ENCODE measurements at places on chromosomes 7 and 10.

- no peak for DNase-seq
These were observed 501.8 kb downstream of the GATA3 start for GRCh38 chr10:8556321-8556720.

- DNase-seq = no peak
These were observed 491.4 kb downstream of the PLXNA4 start for GRCh38 chr7:132084776-132085388.

- DNase-seq = no peak
These were observed 10.7 kb upstream of the DPYSL4 start for GRCh38 chr10:132175907-132176581.

GRCh38 chr10:4033341-4033896 lies 248.4 kb upstream of the KLF6 start:
- no peak for DNase-seq

DNA sequence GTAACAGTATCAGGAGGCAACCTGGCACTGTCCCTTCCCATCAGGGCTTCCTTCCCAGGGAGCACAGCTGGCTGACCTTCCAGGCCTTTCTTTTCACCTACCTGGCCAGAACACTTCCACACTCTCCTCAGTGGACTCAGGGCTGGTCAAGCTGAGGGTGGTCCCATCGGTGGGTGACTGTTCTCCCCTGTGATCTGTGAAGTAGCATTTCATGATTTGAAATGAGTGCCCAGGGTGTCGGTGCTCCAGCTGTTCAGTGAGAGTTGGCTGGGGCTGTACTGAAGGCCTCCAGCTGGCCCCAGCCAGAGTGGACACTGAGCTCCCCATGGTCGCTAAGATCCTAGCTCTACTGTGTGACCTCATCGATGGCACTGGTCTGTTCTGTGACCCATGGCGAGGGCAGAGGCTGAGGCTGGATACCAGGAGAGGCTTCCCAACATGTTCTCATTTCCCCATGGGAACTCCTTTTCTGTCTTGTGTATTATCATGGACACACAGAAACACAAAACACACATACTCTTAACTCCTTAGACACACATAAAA lies at the start of gene FAM170B:
Gene FAM170B, minus strand, starts transcription at position 316 of the 543 bp plus-strand sequence. Its CDS starts 103 bp downstream, at position 213.
- DNase-seq = no peak

DNA sequence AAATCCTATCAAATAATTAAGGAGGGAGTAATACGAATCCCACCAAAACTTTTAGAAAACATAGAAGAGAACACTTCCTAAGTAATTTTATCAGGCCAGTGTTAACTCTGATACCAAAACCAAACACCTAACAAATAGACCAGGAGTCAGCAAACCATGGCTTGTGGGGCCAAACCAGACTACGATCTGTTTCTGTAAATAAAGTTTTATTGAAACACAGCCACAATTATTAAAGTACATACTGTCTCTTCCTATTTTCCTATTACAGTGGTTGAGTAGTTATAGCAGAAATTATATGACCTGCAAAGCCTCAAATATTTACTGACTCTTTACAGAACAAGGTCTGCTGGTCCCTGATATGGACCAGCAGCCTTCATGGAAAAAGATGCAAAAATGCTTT lies 73.1 kb upstream of the ELN start:
- no peak for DNase-seq

DNA sequence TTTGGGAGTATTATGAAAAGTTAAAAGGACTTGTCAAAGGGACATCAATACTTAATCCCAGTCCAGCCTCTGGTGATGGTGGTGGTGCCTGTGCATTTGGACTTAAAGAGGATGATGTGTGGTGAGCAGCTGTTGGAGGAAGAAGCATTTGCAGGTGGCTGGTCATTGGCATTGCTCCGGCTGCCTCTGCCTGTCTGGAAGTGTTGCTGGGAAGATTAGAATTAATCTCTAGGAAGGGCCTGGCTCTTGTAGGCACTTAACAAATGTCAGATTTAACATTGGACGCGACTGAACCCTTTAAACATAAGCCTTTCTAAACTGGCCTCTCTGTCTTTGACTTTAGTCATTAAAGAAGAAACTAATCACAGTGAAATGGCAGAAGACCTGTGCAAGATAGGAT lies 58.8 kb downstream of the FIGNL1 start:
- no peak for DNase-seq

DNA sequence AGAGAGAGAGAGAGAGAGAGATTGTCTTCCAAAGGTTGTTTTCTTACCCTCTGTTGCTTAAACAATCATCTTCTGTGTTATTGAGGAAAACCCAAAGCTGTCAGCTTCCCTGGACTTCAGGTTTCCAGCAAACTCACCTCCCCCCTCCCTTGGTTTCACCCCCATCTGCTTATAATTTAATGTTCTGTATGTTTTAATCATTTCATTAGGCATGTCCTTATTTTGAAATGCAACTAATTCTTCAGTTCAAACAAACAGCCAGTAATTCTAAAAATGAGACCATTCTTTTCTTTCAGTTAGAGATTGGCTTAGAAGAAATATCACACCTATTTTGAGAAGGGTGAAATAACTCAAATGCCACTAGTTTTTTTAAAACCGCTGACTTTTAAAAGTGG lies 102.9 kb downstream of the FAM204A start:
- no peak for DNase-seq

DNA sequence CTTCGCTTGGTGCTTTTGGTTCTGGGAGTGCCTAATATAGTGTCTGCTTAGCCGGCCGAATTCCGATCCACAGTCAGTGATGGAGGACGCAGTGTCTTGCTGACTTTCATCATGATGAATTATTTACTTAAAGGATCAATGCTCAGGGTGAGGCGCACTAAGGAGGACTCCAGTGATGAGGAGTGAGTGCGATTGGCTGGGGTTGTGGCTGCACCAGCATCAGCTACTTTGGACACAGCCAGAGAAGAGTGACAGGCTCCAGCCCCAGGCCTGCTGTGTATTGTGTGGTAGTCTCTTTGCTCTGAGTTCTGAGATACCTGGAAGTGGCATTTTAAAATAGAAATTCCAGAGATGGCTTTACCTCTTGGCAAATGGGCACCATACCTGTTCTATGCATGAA lies 73.3 kb upstream of the ANLN start:
- DNase-seq = no peak

- DNase-seq = no peak
These were observed 129.9 kb downstream of the INHBA start for GRCh38 chr7:41573015-41573414.

DNA sequence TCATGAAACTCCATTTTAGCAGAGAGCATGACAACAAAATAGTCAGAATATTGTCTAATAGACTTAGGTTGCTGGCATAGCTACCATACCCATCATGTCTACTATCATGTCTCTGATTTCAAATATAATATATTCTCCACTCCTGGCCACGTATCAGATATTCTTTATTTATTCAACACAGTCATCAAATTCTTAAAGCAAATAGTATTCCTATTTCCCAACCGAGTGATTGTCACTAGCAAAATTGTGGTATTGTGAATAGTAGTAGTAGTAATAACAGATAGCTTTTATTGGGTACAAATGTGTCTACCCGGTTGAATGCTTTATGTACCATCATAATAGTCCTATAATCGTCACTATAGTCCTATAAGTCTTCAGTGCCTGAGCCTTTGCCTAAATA lies 918.6 kb downstream of the KCNMA1 start:
- DNase-seq = no peak

DNA sequence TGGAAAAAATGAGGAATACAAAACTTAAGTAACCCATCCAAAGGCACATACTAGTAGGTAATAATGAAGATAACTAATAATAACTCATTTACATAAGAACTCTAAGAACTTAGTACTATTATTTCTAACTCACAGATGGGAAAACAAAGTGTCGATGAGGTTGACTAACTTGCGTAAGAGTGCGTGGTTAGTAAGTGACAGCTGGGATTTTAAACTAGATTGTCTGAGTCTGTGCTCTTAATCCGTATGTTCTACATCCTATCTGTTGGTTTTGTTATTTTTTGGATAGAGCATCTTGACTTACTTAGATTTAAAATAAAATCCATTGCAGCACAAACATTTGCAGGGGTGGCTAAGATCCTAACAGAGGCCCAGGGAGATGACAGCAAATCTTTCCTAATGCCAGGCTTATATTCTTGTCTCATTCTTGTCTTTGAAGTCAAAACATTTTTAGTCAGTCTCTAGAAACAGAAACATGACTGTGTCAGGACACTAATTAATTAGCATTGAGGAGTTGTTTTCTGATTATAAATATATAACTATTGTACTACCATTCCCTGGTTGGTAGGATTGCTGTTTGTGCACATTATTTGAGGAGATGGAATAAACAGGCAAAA lies 11.7 kb downstream of the RPA3 start:
- DNase-seq = no peak

DNA sequence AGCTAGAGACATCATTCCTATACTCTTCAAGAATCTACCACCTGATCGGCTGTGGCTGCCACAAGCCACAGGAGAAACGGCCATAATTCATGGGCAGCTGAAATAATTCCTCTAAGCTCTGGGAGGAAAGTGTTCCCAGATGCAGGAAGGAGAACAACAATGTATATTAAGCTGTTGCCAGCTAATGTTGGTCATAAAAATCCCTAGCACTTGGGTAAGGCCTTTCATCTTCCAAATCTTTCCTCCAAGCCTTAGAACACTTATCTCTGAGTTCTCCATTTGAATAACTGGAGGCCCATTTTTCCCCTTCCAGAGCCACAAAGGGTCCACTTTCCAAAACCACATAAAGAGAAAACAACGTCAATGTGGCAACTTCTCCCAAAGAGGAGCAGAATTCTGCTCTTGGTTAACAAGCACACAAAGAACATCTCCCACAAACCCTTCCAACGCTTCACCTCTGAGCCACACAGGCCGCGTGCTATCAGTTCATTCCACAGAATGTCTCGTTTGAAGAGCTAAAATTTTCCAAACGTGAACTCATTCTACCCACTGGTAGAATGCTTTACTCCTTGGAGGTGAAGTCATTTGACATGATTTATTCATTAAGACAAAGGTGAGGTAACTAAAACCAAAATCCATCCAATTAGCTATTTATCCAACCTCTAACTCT lies 11.2 kb downstream of the KCNMA1 start:
- no peak for DNase-seq

DNA sequence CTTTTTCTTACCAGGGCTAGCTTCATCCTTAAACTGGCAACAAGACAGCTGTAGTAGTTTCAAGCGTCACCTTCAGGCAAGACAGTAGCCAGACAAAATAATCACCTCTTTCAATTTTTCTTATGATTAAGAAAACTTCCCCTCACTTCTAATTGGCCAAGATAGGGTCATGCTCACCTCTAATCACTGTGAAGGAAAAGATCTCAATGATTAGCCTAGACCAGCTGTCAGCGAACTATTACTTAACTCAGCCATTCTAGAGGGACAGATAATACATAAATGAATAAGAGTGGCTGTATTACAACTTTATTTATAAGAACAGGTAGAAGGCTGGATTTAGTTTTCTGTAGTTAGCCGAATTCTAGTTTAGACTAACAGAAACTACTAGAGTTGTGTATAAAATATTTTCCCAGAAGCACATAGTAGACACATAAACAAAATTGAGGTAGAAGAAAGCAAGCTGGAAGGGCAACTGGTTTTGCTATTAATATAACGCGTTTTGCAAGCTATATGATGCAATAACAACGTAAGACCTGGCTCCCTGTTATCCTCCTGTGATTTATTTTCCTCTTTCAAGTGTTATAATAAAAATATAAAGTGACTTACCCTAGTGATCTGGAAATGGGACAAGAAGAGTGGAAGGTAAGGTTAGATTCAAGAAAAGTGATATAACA lies 64.3 kb downstream of the ELAPOR2 start:
- DNase-seq = no peak

- DNase-seq = no peak
These were observed 39.1 kb downstream of the VWC2 start for GRCh38 chr7:49812534-49812933.

- DNase-seq = no peak
These were observed 292.5 kb upstream of the FZD8 start for GRCh38 chr10:35934642-35934995.

DNA sequence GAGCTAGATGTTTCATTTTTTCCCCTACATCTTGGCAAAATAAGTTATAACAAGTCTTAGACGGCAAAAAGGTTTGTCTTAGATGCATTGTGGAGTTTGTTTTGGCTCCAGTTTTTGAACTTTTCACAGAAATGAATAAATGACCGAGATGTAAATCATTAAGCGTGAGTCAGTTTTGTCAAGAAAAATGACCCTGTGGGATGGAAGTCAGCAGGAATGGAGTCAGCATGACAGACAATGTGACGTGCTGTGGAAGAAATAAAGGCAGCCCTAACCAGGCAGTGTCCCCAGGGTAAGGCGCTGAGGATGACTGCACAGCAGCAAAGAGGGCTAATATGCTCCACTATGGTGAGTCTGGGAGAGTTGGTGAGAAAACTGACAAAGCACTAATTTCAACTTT lies 163.2 kb downstream of the NOC3L start:
- no peak for DNase-seq

- no peak for DNase-seq
These were observed 3.8 kb upstream of the HOXA4 start for GRCh38 chr7:27134392-27134791.

DNA sequence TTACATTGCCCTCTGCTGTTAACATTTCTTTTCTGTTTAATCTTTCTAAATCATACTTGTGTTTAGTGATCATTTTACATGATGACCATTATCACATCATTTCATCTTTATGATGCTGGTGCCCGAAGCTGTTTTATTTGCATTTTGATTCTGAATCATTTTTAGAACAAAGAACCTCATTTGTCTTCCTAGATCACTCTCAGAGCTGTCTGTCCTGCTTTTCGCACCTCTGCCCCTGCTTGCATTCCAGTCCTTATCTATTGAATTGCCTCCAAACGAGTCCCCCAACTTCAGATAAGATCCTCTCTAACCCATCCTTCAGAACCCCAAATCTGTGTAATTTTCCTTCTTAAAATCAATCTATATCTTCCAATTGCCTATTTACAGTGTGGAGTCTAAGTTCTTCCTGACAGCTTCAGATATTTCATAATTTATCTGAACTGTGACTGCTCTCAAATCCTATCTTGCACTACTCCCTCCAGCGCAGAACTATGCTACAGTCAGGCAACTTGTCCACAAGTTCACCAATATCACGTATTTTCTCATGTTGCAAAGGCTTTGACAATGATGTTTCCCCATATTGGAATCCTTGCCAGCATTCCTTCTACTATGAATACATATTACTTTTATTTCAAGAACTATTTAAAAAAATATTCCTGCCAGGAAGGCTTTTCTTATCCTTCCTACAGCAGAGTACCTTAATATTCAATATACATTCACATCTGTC lies 346.5 kb upstream of the CACNA2D1 start:
- DNase-seq = no peak

GRCh38 chr10:117421985-117422384 lies 46.7 kb upstream of the PDZD8 start:
- no peak for DNase-seq
